ENCODE measurements at places on chromosomes 3 and 15. TPM values are rescaled to one million over a fixed set of nuclear protein-coding genes. Genes with fewer than 3 reads are reported as not detected.

LRRC31 gene
- total RNA-seq: not detected

OR5K2 gene
- total RNA-seq: not detected

SNTN gene
- not detected for total RNA-seq

UBP1 gene
- 59.6 TPM for total RNA-seq
